ENCODE measurements at places on chromosomes 5 and 9.

GRCh38 chr5:127705120-127705892 is 2.1 kb downstream of the CCDC192 start:
- no peak for DNase-seq

DNA sequence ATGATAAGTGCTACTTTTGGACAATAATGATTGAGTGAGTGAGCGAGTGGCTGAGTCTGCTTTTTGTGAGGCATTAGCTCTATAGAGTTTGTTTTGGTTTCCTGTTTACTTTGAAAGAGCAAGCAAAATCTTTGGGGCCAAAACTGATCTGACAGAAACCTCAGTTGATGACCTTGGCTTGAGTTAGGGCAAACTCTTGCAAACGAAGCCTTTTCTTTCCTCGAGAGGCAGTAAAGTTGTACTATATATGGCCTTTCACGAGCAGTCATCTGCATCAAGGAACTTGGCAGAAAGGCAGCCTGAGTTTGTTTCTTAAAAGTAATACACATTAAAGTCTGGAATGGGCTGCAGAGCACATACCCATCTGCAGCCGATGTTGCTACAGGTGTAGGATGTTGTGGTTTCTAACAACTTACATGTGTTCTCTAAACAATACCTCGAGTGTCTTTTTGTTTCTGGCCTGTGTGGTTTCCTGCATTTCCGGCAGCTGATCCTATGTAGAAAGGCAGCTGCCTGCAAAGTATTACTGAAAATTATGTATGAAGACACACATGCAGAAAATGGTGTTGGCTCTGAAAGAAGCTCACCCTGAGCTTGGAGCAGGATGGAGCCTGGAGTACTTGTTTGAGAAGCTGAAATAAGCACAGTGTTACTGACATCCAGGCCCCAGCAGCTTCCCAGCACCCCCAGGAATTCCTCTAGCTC is 60.8 kb downstream of the FOXD1 start:
- no peak for DNase-seq

DNA sequence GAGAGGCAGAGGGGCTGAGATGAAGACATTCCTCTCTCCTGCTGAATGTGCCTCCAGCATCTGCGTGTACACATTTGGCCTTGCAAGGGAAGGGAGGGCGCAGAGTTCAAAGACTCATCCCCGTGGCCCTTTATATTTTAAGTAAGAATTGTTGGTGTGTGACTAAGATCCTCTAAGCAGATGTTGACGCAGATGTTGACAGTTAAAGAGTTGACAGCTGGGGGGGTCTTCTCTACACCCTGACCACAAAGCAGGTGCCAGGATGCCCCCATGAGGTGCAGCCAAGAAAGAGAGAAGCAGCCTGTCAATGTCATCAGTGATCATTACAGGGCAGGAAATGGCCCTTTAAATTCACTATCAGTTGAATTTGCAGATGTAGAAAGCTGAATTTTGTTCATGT is 262.9 kb downstream of the IRX1 start:
- no peak for DNase-seq

DNA sequence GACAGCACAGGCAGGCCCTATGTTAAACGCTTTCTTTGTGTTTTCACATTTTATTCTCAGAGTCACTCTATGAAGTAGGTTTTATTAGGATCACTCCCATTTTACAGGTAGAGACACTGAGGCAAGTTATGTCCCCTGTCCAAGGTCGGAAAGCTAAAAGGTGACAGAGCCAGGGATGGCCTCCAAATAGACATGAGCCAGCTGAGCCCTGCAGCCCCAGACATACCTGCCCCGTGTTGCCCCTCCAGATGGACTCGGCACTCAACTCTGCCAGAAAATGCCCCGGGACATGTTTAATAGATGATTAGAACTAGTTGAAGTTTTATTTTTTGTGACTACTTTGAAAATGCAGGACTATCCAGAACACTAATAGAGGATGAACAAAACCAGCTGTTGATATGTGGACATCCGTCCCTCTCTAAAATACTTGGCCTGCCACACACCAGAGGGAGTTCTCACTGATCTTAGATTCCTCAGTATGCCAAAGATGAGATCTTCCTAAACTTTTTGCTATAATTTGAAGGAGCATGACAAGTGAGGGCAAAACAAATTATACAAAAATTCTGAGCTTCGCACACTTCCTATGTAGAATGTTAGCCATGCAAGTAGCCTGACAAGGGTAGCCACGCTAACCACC is 258.6 kb upstream of the ADAMTS16 start:
- DNase-seq: no peak

GRCh38 chr9:2241461-2241835 is 226.3 kb downstream of the SMARCA2 start:
- peak; percentile 68 for DNase-seq

GRCh38 chr5:73799401-73799972 is 173.5 kb downstream of the ARHGEF28 start:
- DNase-seq: no peak

DNA sequence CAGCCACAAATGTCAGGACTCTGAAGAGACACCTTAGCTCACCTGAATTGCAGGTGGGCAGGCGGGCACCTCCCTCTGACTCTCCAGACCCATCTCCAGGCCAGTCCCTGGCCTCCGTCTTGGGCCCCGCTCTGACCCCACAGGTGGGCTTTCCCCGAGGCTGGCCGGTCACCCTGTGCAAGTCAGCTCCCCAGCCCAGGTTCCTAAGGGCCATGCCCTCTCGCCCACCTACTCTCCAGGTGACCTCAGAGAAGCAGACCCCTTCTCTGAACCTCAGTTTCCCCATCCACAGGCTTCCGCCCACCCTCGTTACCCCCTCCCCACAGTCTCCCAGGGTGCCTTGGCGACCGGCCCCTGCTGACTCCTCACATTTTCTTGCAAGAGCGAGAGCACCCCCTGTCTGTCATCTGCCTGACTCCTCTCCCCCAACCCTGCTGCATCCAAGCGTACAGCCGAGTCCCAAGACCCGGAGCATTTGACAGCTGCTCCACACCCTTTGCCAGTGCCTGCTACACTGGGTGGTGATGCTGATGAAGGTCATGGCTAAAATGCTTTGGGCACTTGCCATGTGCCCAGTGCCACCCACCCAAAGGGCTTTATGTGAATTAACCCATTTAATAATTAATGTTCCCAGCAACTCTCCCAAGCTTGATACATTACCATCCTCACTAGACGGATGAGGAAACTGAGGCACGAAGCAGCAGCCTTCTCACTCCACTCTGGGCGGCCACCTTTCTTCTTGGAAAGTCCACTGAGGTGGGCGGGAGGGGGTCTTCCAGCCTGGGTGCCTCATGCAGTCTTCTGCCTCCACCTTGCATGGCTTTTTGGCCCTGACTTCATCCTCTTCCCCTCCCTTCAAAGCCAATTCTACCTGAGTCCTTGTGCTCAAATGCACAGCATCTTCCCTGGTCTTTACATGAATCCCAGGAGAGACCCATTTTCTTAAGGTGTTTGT is 51.1 kb upstream of the ORM1 start:
- DNase-seq: peak; percentile 80

GRCh38 chr9:115972843-115973595 is 180.6 kb upstream of the PAPPA start:
- DNase-seq: no peak

DNA sequence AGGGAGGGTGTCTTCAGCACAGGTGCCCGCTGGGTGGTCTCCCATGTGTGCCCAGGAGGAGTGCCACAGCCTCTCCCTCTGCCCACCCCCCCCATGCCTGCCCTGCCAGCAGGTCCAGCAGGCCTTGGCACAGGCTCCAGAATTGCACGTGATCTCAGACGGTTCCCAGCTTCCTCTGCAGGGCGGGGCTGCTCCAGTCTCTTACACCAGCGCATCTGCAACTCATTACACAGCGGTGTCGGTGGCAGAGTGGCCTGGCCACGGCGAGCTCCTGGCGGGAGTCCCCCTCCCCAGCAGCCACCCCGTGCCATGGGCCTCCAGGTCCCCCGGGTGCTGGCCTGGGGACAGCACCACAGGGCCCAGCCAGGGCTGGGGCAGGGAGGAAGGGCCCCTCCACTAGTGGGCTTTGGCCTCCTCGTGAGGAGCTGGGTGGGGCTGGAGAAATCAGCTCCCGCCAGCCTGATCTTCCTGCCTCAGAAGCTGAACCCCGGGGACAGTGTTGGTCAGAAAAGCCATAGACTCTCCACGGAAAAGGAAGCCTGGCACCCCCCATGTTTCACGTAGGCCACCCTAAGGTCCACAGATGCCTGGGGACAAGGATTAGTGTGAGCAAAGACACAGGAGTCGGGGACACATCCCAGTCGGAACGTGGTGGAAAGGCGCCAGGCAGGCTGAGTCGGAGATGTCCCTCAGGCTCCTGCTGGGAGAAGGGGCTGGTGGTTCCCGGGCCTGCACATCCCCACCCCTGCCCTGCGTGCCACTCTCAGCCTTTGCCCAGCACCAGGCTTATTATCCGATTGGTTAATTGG is 40.2 kb downstream of the RXRA start:
- DNase-seq: peak; percentile 55

DNA sequence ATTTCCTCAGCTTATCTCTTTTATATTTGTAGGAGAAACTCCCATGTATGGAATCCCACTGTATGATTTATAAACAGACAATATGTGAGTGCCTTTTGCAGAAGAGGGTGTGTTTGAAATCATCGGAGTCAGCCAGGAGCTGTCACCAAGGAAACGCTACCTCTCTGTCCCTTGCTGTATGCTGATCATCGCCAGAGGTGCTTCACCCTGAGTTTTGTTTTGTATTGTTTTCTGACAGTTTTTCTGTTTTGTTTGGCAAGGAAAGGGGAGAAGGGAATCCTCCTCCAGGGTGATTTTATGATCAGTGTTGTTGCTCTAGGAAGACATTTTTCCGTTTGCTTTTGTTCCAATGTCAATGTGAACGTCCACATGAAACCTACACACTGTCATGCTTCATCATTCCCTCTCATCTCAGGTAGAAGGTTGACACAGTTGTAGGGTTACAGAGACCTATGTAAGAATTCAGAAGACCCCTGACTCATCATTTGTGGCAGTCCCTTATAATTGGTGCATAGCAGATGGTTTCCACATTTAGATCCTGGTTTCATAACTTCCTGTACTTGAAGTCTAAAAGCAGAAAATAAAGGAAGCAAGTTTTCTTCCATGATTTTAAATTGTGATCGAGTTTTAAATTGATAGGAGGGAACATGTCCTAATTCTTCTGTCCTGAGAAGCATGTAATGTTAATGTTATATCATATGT is 18.0 kb upstream of the CTSL start:
- no peak for DNase-seq

DNA sequence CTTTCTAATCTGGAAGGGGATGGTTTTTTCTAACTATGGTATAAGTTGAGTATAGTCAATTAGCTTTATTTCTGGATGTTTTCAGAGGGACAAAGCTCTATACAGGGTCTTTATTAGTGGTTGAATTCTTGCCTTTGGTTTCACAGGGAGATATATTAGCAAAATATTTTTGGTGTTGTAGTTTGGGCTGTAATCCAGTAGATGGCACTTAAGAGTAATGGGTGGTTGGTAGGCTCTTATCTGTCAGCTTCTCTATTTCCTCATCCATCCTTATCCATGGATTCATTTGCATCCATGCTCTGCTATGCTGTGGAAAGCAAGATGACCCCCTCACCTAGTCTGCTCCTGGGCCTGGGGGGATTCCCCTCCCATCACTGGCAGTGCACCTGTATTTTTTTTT is 363.6 kb upstream of the CYLC2 start:
- DNase-seq: peak; percentile 21

DNA sequence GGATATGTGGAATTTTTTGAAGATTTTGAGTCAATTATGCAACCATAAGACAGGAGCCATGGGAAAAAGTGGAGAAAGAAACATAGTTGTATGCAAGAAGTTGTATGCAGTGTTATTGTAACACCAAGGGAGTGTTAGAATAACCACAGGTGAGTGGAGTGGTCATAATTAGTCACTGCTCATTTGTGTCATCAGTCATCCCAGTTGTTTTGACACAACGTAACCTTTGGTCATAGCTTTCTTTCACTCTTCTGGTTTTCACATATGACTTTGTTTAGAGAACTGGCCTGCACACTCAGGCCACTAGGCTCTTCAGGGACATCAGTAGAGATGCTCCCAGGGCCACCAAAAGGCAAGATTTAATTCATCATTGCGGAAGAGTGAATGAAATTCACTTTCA is 158.7 kb upstream of the HMHB1 start:
- DNase-seq: no peak

GRCh38 chr9:122340161-122340560 is 30.7 kb upstream of the PTGS1 start:
- DNase-seq: no peak

- peak; percentile 17 for DNase-seq
These were observed 420.9 kb downstream of the SPOCK1 start for GRCh38 chr5:137078171-137078665.

GRCh38 chr9:95246547-95246946 is 71.0 kb downstream of the FANCC start:
- DNase-seq: no peak

- DNase-seq: no peak
These were observed 47.8 kb upstream of the SNX2 start for GRCh38 chr5:122727112-122727541.

- DNase-seq: no peak
These were observed 268.9 kb downstream of the ENC1 start for GRCh38 chr5:74371621-74372020.

- DNase-seq: no peak
These were observed 21.3 kb upstream of the NCS1 start for GRCh38 chr9:130150779-130151382.

GRCh38 chr5:102991802-102992201 is 128.1 kb downstream of the GIN1 start:
- no peak for DNase-seq

DNA sequence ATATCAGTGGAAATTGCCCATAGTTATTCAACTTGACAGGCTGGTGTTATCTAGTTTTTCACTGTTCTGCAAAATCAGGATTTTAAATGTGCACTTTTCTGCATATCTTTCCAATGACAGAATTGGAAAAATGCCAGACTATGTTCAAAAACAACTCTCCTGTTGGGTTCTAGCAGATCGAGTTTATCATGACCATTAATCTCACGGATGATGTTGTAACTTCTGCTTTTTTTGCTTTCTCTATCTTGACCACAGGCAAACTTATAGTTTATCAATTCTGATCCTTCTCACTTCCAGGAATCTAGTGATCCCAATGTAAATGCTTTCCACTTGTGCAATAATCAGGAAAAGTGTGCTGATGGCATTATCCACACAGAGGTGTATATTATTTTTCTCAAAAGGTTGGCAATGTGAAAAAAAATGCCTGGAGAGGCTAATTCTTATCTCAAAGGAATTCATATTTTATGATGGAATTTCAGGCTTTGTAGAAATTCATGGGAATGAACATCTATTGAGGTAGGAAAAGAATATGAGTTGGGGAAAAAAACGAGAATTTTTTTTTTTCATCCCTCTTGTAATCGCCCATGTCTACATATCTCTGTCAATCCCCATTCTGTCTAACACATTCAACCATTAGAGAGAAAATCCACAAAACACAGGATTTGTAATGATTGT is 73.6 kb upstream of the DAB2 start:
- no peak for DNase-seq

- no peak for DNase-seq
These were observed 39.0 kb downstream of the TMEM232 start for GRCh38 chr5:110687485-110687884.

DNA sequence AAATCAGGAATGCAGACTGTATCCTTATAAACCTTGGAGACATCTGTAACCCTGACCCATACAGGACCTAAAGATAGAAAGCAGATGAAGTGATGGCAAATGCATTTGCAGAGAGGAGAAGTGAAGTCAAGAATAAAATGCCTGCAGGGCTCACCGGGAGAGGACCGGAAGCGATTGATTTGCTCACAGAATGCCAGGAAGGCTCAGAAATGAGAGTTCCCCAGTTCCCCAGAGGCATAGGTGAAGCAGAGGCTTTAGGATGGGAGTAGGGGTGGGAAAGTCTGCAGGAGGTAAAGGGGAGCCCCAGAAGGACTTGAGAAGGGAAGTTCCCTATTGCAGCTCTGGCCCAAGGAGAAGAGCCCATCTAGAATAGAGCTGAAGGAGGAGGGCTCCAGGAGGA is 63.9 kb upstream of the TNFAIP8 start:
- no peak for DNase-seq
